Stimulated activated CD4-positive, alpha-beta T cell treated with anti-CD3 and anti-CD28 coated beads, Interleukin-1b, Interleukin-23, amount 100 ng/mL, for 1 hour (primary cell): ENCODE measurements at places on chromosomes 5 and 9.

DNA sequence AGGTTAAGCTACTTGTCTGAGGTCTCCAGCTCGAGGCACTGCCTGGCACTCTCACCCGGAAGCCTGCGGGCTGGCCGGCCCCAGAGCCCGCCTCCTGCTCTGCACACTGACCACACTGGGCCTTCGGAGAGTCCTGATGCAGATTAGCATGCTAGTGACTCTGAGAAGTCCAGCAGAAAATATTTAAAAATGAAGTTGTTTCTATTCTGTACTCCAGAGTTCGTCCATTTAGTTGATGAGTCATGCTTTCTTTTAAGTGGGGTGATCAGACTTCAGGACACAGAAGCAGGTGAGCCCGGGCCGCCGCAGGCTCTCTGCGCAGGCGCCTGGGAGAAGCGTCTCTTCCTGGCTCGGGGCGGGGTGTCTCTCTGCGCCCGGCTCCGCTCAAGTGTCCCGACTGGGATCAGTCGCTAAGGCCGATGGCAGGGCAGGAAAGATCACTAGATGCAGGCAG is 32.5 kb downstream of the FAM240B start:
- no peak for DNase-seq

- no peak for DNase-seq
These were observed 65.8 kb downstream of the DOCK2 start for GRCh38 chr5:169702693-169703481.

DNA sequence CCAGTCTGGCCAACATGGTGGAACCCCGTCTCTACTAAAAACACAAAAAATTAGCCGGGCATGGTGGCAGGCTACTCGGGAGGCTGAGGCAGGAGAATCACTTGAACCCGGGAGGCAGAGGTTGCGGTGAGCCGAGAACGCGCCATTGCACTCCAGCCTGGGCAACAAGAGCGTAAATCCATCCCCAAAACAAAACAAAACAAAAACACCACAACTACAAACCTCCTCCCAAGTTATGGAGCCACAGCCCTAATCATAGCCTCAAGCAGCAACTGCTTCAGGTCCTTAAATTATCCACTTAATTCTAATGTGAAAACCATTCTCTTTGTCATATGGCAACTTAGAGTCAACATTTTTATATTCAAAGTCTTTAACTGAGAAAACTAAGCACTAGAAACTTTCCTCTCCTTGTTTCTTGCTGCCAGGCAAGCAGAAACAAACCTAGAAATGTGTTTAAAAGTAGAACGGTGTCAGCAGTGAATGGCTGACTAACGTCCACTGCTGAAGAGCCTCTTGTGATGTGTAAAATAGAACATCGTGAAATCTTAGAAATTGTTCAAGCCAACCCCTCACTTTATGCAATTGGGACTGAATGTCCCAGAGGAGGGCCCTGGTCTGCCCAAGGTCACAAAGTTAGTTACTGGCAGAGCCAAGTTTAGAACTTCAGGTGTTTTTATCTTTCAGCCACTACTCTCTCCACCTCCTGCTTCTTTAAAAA is 5.7 kb downstream of the TMEM245 start:
- no peak for DNase-seq

GRCh38 chr5:149429839-149430721 is 51.0 kb upstream of the IL17B start:
- no peak for DNase-seq

GRCh38 chr5:151123897-151124751 is 33.5 kb downstream of the ANXA6 start:
- no peak for DNase-seq

- DNase-seq, result no peak
These were observed 111.0 kb upstream of the NFIB start for GRCh38 chr9:14424983-14425382.

DNA sequence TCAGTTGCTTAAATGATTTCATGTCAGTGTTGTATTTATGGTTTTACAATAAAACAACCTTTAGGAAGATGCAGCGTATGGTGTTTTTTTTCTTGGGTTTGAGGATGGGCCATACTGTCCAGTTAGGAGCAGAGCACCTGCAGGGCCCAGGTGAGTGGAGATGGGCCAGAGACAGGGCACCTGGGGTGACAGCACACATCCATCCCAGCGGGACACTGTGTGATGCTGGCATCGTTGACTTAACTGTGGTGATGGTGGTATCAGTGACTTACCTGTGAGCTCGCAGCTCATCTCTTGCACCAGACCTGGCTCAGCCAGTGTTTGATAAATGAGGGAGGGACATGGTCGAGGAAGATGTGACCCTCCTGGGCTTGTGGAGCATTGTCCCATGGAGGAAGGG is 21.6 kb downstream of the AMBP start:
- no peak for DNase-seq

- no peak for DNase-seq
These were observed 169.8 kb downstream of the COL23A1 start for GRCh38 chr5:178420354-178420781.

DNA sequence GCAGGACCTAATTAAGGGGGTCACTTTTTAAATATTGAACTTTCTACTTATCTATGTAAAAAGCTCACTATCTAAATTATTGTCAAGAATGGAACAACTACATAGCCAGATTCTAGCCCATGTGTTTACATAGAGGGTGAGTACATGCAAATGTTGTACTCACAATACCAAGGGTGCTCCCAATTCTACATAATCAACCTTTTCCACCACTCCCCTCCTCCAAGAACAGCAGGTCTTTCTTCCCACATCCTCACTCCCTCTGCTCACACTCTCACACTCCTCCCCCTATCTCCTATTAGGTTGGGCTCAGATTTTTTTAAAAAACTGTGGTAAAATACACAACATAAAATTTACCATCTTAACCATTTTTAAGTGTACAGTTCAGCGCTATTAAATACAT is 325.4 kb downstream of the ARL15 start:
- no peak for DNase-seq

- DNase-seq, result no peak
These were observed 42.2 kb upstream of the UGT3A2 start for GRCh38 chr5:36108758-36109460.

DNA sequence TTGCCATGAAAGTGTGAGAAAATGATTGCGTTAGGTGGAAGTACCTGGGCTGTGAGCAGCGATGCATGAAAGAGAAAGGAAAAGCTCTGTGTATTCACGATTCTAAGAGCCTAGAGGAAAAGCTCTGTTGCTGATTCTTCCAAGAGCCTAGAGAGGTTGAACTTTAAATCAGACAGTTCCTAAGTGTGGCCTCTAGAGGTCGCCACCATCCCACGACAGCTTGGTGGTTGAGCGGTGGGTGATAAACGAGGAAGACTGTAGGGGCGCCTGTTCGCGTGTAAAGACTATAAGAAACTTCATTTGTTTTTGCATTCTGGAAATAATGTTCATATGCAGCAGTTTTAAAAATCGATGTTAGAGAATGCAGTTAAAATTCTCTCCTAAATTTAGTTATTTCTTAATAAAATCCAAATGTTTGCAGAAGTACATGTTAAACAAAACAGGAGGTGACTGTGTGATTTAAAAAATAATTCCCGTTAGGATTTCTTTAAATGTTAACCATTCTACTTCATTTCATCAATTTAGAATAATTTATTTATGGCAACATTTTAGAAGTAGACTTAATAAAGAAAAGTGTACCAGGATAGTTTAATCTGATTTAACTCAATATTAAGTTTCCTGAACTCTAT is 107.7 kb downstream of the TENT4A start:
- DNase-seq, result no peak

GRCh38 chr9:1775230-1775629 is 239.9 kb upstream of the SMARCA2 start:
- no peak for DNase-seq

- no peak for DNase-seq
These were observed 11.6 kb upstream of the SLC6A7 start for GRCh38 chr5:150178262-150178661.

DNA sequence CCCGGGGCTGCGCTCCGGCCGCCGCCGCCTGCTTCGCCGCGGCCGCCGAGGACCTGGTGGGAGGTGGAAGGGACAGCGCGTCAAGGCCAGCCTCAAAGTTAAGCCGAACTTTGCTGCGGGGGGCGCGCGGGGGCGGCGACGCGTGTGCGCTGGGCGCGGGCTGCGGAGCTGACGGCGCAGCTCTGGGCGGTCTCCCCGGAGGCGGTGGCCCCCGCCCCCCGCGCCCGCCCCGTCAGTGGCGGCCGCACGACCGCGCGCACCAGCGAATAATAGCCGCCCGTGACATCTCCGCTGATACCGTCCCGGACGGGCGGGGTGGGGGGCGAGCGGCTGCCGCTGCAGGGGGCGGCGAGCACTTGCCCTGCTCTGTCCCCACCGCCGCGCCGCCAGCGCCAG is 579 bp upstream of the FAM78A start:
- no peak for DNase-seq

DNA sequence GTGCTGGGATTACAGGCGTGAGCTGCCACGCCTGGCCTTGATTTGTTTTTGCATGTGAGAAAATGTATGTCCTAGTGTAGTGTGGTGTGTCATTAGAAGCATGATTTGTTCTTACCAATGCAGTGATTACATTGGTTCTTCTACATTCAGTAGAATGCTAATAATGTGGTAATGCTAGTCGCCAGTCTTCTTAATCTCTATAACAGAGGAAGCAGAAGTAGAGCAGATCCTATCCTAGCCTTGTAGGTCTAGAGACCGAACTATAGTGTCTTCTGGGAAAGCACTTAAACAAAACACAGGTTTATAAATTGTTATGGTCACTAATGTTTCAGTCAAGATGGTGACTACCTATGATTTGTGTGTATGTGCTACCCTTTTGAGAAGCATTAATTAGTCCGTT is 197.5 kb upstream of the DMRT1 start:
- no peak for DNase-seq

- no peak for DNase-seq
These were observed 1578.3 kb downstream of the EFNA5 start for GRCh38 chr5:106092455-106092854.

DNA sequence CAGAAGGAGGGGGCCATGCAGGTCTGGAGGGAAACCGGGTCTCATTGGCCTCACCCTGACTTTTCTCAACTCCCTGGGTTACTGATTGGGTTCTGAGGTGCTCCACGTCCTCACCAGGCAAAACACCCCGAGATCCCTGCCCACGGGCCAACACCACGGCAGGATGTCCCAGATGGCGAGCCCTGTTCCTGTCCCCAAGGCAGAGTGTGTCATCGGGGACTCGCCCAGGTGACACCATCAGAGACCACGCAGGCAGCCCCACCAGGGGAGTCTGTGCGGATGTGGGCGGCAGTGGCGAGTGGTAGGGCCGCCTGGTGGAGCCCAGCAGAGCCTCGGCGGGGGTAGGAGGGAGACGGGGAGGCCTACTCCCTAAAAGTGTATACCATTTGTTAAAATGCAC is 59.0 kb upstream of the UBAC1 start:
- DNase-seq, result no peak

DNA sequence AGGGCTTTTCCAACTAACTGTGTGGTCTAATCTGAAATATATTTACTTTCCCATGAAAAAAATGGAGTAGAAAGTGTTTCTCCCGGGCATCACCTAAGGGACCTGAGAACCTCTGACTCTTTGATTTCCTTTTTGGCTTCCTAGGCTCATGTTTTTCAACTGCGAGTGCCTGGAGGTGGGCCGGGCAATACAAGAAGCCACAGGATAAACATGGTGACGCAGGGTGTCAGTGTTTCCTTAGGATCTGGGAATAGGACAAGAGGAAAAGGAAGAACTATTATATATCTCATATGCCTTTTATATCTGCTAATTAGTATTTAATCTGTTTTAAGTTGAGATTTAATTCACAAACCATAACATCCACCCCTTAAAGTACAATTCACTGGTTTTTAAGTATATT is 11.4 kb upstream of the LECT2 start:
- no peak for DNase-seq

DNA sequence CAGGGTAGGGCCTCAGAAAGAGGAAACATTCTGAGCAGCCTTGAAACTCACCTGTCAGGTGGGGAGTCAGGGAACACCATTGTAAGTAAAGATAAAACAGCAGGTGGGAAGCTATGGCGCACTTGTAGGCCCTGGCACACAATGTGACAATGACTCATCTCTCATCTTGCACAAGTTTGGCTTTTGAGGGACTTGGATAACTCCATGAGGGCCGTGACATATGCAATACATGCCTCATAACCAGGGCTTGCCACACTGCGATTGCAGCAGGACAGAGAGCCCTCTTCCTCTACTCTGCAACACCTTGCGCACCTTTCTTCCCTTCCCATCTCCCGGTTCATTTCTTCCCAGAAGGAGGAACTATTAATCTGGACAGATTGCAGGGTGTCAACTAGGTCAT is 144.9 kb downstream of the CEP120 start:
- no peak for DNase-seq

- no peak for DNase-seq
These were observed 87.9 kb upstream of the IFNK start for GRCh38 chr9:27436234-27436633.

DNA sequence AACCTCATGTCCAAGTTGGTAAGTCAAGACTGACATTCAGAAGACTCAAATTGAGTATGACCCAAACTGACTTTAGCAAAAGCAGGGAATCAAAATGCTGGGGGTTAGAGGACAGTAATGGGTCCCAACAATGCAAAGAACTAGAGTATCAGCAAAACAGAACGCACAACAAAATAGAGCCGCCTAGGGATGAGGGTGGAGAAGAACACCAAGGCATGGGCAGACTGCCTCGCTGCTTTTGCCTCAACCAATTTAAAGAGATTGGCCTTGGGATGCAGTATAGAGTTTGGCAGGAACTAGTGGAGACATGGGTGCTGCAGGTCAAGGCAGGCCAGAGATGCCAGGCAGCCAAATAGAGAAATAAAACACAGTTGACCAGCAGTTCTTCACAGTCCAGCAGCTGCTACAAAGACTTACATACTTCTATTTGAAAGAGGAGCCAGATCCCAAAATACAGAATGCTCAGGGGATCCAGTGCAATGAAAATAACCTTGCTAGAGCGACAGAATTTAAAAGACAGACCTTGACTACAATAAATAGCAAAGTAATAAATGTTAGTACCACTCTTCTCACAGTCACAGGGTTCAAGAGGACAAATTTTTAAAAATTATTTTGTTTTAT is 83.9 kb upstream of the NIPBL start:
- no peak for DNase-seq

GRCh38 chr5:148686660-148687059 is 32.3 kb upstream of the HTR4 start:
- DNase-seq, result no peak

- DNase-seq, result no peak
These were observed 30.5 kb downstream of the TMOD1 start for GRCh38 chr9:97531888-97532376.

DNA sequence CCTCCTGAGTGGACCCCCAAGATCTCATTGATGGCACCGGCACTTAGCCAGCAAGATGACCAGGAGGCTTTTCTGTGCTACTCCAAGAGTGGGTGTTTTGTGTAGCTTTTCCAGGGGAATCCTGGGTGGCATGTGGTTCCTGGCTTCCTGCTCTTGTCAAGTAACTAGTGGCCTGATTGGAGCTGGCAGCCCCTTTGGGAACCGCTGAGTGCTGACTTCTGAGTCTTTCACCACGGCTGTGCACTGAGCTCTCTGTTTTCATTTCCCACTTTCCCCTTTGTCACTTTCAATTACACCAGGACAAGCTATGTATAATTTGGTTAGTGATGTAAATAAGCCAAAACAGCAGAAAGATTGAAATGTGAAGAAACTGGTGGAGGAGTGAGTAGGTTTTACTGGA is 255.4 kb downstream of the GOLPH3 start:
- DNase-seq, result no peak

GRCh38 chr9:6783753-6784152 is 26.0 kb downstream of the KDM4C start:
- no peak for DNase-seq
